ENCODE measurements at places on chromosomes 1 and 21.

GRCh38 chr1:22470227-22470626, 18.6 kb downstream of the ZBTB40 start:
- DNase-seq = no peak

GRCh38 chr1:108537976-108538375, 21.9 kb upstream of the EEIG2 start:
- no peak for DNase-seq

DNA sequence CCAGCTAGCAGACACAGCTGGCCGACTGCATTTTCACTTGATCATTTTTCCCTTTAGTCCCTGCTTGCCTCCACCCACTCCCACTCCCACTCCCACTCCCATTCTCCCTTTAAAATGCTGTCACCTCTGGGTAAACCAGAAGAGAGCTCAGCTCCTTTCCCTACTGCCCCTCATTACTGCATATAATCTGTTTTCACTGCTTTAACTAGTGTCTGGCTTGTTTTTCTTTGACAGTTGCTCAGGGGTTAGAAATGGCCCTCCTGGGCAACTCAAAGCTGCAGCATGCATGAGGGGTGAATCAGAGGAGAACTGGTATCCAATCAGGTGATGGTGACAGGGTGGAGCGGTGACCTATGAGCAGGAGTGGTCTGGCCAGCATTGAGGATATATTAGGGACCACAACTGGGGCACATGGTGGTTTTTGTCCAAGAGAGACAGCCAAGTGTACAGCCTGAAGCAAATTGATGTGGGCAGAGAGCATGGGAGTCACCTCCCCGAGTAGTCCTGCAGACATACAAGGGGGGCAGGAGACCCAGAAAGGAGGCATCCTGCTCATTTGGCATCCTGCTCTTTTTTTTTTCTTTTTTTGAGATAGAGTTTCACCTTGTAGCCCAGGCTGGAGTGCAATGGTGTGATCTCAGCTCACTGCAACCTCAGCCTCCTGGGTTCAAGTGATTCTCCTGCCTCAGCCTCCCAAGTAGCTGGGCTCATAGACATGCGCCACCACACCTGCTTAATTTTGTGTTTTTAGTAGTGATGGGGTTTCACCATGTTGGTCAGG, 42.6 kb upstream of the SRSF10 start:
- no peak for DNase-seq

GRCh38 chr1:180888870-180889269, 23.8 kb upstream of the KIAA1614 start:
- DNase-seq = no peak

- DNase-seq = no peak
These were observed 217.6 kb downstream of the ADGRL2 start for GRCh38 chr1:82018319-82018718.

GRCh38 chr1:243585982-243586381, 264.1 kb downstream of the AKT3 start:
- DNase-seq = no peak

GRCh38 chr1:21782349-21782867, 541 bp downstream of the USP48 start:
- DNase-seq = no peak

- DNase-seq = no peak
These were observed 52.0 kb downstream of the LAMC2 start for GRCh38 chr1:183238071-183238470.

- no peak for DNase-seq
These were observed 63.4 kb downstream of the WDR64 start for GRCh38 chr1:241715435-241715834.

- no peak for DNase-seq
These were observed 474.5 kb upstream of the ADGRL2 start for GRCh38 chr1:81326212-81326611.

DNA sequence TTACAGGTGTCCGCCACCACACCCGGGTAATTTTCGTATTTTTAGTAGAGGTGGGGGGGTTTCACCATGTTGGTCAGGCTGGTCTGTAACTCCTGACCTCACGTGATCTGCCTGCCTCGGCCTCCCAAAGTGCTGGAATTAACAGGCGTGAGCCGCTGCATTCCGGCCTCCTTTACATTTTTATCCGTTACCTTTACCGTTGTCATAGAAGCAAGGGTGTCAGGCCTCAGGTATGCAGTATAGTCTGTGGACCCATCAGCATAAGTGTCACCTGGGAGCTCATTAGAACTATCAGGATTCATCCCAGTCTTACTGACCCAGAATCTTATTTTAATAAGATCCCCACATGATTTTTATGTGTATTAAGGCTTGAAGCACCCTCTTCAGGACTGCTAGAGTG, 5.4 kb downstream of the CDC42 start:
- no peak for DNase-seq

DNA sequence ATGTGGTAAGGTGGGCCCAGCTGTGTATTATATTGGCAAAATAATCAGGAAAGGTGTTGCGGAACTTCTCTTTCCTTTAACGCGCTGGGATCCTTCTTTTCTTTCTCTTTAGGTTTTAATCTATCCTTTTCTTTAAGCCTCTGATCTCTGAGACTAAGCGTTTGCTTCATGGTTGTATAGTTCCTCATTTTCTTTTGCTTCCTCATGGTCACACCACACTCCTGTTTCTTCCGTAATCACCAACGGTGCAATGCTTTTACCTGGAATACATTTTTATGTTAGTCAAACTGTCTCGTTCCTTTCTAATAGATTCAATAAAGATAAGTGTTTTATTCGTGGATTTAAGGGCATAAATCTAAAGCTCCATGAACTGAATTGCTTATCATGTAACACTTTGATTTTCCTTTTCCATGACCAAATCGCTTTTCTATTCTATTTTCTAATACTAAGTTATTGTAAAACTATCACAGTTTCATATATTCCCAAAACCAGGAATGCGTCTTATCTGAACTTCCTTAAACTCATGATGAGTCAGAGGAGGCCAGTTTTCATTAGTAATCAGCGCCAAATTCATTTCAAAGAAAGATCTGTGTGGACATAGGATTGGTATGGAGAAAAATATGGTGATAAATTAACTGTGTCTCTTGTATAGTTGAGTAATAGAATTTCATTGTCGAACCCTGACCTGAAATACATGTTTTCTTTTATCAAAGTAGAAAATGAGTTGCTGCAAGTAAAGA, 12.2 kb downstream of the SDCCAG8 start:
- DNase-seq = peak; percentile 65

- DNase-seq = no peak
These were observed 14.0 kb downstream of the ETS2 start for GRCh38 chr21:38819719-38820159.

DNA sequence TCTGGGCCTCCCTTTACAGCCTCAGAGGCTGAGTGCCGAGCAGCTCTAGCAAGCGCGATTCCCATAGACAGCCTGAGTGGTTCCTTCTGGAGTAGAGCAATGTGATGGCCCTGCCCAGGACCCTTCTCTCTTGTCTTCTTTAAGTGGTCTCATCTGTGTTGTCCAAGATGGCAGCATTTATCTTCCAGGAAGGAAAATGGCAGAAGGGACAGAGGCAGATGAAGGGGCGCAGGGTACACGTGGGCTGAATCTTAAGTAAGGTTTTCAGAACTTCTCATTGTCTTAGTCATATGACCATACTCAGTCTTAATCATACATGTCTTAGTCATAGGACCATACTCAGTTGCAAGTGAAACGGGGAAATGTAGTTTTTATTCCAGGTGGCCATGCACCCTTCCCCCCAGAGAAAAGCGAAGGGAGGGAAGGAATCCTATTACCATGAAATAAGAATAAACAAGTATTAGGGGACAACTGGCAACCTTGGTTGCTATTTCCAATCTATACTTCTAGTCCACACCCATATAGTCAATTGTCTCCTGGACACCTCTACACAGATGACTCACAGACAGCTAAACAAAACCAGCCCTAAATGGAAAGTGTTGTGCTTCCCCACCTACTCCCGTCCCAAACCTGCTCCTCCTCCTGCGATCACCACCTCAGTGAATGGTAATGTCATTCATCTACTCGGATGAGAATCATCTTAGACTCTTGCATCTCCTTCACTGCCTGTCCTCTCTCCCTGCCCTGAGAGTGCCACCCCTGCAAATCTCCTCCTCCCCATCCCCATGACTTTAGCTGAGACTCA, 13.3 kb downstream of the OVAAL start:
- DNase-seq = no peak

DNA sequence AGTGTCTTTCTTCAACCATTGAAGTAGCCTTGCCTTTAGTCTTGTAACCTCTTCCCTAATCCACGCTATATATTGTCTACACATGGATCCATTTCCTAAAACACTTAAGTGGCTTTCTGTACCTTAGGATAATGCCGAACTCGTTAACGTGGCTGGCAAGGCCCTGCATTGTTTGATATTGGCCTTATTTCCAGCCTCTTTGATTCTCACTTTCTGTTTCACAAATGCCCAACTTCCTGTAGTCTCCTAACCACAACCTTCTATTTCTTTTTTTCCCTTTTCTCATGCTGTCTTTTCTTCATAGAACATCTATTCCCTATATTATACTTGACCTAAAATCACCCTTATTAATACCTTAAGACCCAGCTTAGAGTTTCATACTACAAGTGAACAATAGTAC, 536.0 kb downstream of the LMO4 start:
- DNase-seq = no peak

- DNase-seq = no peak
These were observed 35.9 kb downstream of the POFUT2 start for GRCh38 chr21:45251635-45252447.

DNA sequence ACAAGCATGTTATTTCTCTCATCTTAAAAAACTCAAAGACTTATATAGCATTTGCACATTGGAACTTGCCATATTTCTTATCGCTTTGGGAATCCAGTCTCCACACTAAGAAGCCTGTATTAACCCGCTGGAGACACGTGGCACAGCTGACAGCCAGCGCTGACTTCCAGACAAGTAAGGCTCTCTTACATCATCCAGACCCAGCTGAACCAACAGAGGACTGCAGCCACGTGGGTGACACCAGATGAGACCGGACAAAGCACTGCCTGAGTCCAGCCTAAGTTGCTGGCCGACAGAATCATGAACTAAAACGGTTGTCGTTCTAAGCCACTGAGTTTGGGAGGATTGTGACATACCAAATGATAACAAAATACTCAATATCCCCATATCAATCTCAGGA, 6.3 kb upstream of the CD247 start:
- no peak for DNase-seq

DNA sequence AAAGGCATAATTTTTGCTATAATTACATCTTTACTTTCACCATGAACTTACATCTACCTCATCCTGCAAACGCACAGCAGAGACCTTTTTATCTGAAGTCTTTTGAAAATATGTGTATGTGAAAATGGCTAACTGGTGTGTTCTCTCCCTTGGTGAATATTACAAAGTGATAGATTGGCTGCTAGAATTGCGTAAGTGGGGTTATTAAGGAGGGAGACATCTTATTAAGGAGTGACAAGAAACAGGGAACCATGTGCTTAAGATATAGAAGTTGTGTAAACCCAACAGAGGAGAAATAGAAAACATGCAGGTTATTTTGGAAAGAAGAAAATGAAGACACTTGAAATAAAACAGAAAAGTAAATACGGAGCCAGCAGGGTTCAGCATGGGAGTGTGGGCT, 7.8 kb downstream of the KCNJ15 start:
- no peak for DNase-seq

DNA sequence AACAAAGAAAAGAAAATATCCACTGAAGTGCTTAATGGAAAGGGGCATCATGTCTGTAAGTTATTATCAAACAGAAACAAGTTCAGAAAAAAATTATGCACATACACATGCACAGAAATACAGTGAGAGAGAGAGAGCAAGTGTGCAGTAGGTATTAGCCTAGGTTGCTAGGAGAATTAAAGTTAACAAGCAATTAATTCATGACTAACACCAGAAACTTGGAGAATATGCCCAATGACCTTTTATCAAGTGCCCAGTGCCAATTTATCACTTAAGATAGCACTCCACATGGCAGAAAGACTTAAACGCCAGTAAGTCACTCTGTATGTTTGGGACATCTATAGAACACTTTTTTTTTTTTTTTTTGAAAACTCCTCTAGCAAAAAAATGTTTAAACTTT, 56.2 kb upstream of the SLC16A1 start:
- no peak for DNase-seq

DNA sequence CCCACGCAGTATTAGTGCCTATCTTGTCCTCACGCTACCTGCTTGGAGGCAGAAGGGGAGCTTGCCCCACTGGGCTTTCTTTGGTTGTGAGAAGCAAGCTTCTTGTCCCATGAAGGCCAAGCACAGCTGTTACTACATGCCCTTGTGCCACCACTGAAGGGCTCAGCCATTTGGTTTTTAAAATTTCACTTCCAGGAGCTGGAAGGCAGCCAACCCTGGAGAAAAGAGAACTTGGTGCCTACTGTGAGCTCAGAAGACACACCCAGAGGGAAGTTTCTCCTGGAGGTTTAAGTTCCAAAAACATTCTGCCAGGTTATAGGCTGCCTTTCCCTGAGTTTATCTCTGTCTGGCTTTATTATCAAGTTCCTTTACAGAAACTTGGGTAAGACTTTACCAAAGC, 187.4 kb downstream of the SLC35F3 start:
- DNase-seq = no peak

DNA sequence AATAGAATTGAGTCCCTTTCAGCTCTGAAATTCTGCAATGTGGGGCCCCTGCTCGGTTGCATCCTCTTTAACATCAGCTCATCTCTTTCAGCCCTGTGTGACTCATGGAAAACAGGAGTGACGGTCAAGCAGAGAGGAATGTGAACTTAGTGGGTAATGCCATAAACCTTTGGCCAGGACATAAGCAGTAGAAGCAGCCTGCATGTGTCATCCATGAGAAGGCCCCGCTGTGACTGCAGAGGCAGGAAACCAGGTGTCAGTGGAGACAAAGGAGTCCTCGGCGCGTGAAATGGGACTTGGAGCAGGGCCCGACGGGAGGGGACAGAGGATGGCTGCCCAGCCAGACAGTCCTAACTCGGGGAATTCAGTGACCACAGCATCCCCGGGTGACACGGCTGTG, 21.1 kb upstream of the EPHB2 start:
- DNase-seq = peak; percentile 45
